ENCODE measurements at places on chromosomes 3 and 15. TPM values are rescaled to one million over a fixed set of nuclear protein-coding genes. Genes with fewer than 3 reads are reported as not detected.
A peak's percentile ranks its signal among the peaks of the same experiment; 100 is the strongest.

GRCh38 chr3:186400662-186401061 lies 38.6 kb upstream of the DGKG start:
- no peak overlapping the region for H3K4me3 ChIP-seq
- no peak overlapping the region for H3K27ac ChIP-seq
- H3K4me1 ChIP-seq, result no peaks in the 10 kb centered on the region
- DNase-seq, result no peak
- H3K36me3 ChIP-seq, result no peaks in the 10 kb centered on the region

The MST1R gene
- 4.1 TPM for total RNA-seq

GRCh38 chr3:58452176-58452575 lies 18.5 kb upstream of the PDHB start:
- H3K36me3 ChIP-seq, result peaks cover 5% of the 10 kb centered on the region
- H3K27me3 ChIP-seq, result peaks cover 1% of the 10 kb centered on the region
- no peak overlapping the region for H3K4me3 ChIP-seq
- H3K27ac ChIP-seq, result no peak overlapping the region

- H3K27me3 ChIP-seq, result no peaks in the 10 kb centered on the region
- peak overlapping the region; percentile 92 for H3K27ac ChIP-seq
- peak overlapping the region; percentile 96 for H3K4me3 ChIP-seq
- DNase-seq, result peak; percentile 49
Measured at GRCh38 chr3:49410066-49410845, 1.5 kb downstream of the RHOA start.
